GM06990 (cell line): ENCODE measurements at places on chromosomes 16 and 17.
A peak's percentile ranks its signal among the peaks of the same experiment; 100 is the strongest.

- DNase-seq = no peak
These were observed 98.9 kb downstream of the SOCS1 start for GRCh38 chr16:11157143-11157542.

DNA sequence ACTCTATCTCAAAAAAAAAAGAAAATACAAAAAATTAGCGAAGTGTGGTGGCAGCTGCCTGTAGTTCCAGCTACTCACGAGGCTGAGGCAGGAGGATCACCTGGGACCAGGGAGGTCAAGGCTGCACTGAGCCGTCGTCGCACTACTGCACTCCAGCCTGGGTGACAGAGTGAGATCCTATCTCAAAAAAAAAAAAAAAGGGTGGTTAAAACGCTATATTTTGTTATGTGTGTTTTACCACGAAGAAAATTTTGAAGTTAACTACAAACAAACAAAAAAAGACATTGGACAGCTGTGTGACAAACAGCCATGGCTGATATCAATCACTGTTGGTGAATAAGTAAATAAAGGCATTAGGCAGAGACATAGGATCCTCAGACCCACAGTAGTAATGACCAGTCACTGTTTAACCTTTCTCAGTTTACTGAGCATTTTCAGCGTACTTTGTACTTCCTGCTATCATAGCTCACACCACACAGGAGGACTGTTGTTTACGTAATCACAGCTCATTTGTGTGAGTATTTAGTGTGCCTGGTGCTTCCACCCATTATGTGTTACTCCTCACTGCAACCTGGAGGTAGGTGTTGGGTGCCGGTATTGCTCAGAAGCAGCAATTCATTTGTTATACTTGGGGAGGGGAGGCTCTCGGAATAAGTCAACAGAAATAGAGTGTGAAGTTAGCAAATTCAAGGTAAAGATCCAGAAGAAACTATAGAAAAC is 55.4 kb downstream of the COPRS start:
- no peak for DNase-seq

- DNase-seq = no peak
These were observed at the start of gene APOH for GRCh38 chr17:66228887-66229782. TSS of gene APOH (minus strand) at chr17:66229415. CDS start at chr17:66229379, 36 bp downstream.

- no peak for DNase-seq
These were observed 399.2 kb downstream of the CNTNAP4 start for GRCh38 chr16:76676356-76676755.

DNA sequence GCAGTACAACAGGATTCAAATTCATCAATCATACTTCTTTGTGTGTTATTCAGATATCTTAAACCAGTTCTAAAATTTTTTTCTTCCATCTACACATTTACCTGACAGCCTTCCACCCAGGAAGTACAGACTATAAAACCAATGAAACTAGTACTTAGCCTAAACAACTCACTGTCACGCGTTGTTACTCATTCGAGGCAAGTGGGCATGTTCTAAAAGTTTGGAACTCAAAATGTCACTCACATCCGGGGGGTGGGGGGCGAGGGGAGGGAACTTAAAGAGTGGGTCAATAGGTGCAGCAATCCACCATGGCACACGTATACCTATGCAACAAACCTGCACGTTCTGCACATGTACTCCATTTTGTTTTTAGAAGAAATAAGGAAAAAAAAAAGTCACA is 90.4 kb upstream of the PLEKHM1 start:
- DNase-seq = no peak

- DNase-seq = peak; percentile 53
These were observed 72.3 kb downstream of the CDK5R1 start for GRCh38 chr17:32558997-32559650.

GRCh38 chr16:3259836-3260235 is 3.4 kb upstream of the MEFV start:
- no peak for DNase-seq

- DNase-seq = no peak
These were observed 14.6 kb downstream of the ANKRD40 start for GRCh38 chr17:50693036-50693682.

GRCh38 chr16:20768121-20768520 is 4.3 kb downstream of the ACSM3 start:
- no peak for DNase-seq

DNA sequence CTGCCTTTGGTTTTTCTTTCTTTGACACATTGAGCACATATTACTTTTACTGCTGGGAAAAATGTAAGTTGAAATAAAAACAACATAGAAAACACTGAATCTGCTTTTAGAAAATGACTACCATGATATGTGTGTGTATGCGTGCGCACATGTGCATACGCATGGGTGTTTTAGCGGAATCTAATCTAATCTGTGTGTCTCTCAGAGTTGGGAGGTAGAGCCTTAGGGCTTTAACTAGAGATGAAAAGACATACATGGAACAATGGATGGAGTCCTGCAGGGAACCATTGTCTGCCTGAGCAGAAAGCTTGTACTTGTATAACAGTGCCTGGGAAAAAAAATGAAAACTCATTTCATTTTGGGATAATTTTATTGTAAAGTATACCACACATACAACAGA is 12.4 kb downstream of the SLFN5 start:
- no peak for DNase-seq

GRCh38 chr16:2482708-2483534 is 8.0 kb downstream of the TBC1D24 start:
- no peak for DNase-seq

DNA sequence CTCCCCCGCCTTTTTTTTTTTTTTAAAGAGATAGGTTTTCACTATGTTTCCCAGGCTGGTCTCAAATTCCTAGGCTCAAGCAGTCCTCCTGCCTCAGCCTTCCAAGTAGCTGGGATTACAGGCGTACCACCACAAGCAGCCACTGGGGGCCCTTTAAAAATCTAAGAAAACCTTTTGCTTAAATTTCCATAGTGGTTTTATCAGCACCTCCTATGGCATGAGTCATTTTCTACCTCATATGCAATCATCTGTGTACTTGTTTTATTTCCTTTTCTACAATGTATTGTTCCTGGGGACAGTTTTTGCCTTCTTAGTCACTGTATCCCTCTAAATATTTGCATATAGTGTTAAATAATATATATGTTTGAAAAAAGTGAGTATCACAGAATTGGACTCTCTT is 29.2 kb downstream of the GNA13 start:
- DNase-seq = peak; percentile 64

DNA sequence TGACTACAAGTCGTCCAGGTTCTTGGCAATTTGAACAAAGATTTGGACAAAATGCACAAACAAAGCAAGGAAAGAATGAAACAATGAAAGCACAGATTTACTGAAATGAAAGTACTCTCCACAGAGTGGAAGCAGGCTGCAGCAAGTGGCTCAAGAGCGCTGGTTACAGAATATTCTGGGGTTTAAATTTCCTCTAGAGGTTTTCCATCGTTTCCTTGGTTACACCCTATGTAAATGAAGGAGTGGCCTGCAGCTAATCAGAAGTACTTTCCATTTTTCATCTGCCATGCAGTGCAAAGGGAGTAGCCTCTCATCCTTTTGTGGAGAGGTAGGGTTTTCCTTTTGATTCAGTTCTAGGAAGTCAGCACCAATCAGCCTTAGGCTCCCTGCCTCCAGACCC is 11.8 kb downstream of the STXBP4 start:
- no peak for DNase-seq

DNA sequence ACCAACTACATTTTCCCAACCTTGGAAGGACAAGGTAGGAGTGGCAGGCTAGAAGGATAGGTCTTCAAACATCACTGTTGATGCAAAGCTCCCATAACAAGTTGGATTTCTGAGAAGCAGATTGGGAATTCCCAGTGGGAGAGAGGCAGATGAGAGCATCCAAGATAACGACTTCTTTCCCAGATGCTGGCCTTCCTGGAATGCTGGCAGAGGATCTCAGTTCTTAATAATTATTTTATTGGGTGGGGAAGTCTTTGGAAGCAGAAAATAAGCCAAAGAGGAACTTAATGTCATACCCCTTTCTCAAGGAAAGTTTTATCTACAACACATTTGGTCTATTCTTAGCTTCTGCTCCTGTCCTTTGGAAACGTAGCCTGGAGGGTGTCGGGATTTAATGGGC is 64.5 kb downstream of the MPRIP start:
- no peak for DNase-seq

- no peak for DNase-seq
These were observed 44.1 kb upstream of the SEC14L1 start for GRCh38 chr17:77096570-77097214.

DNA sequence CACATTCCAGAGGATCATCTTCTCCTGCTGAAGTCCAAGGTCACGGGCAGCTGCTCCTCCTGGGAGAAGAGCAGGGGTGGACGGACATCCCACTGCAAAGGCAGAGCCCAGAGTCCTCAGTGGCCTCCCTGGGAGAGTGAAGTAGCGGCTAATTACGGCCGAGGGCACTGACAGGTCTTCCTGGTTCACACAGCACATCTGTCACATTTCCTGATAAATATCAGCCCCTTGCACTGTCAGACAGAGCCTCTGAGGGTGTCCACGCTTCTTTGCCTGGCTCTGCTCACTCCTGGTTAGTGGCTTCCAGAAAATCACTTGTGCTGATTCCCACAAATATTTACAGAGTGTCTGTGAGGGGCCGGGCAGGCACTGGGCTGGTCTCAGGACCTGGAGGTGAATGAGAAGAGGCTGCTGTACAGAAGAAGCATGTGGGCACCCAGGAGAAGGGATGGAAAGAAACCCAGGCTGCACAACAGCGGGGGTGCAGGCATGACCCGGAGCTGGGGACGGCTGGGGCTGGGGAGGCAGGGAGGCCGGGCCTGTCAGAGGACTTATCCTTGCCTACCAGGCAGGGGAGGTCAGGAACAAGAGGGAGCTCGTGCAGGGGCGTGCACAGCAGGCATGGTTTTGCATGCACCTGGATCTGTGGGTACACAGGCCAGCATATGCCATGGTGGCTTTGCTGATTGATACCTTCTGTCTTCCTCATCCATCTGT is 258.2 kb upstream of the TNRC6C start:
- DNase-seq = no peak

DNA sequence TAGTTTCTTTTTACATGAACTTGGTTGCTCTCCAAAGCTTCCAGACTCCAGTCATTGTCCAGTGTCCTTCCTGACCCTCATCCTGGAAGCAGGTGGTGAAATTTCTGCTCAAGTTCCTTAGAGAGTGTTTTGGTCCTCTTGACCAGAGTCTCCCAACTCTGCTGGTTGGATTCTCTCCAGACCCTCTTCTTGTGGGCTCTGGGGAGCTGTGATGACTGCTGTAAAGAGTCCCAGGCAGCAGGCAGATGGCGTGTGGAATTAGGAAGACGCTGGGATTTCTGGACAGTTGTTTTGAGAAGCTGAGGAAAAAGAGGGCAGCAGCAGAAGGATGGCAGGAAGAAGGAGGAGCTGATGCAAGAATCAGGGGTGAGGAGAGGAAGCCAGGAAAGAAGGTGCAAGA is 1.6 kb upstream of the SEZ6 start:
- DNase-seq = no peak

GRCh38 chr17:43085474-43085873 is 39.7 kb downstream of the BRCA1 start:
- no peak for DNase-seq

DNA sequence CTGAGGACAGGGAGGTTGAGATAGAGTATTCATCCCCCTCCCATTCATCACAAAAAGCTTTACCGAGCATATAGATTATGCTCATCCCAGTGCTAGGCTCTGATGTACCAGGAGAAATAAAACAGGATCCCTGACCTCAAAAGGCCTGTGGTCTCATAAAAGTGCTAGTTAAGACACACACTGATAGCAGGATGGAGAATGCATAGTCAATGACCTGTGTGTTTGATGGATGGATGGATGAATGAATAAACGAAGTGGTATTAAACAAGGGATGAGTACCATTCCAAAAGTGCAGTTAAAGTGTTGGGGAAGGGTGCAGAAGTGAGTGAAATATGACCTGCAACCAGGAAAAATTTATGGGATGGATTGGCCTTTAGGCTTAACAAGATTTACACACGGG is 133.9 kb upstream of the NUDT7 start:
- DNase-seq = no peak

DNA sequence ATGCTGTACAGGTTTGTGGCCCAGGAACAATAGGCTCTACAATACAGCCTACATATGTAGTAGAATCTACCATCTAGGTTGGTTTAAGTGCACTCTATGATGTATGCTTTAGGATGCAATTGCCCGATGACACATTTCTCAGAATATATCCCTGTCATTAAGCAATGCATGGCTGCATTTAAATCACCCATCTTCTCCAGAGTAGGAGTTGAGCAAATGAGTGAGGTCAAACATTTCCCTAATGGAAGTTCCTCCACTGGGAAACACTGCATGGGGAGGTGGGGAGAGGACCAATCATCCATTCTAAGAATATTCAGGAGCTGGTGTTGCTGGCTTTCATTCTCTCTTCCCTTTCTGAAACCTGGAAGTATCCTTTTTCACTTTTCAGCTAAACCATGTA is 2.0 kb upstream of the PCTP start:
- DNase-seq = no peak

DNA sequence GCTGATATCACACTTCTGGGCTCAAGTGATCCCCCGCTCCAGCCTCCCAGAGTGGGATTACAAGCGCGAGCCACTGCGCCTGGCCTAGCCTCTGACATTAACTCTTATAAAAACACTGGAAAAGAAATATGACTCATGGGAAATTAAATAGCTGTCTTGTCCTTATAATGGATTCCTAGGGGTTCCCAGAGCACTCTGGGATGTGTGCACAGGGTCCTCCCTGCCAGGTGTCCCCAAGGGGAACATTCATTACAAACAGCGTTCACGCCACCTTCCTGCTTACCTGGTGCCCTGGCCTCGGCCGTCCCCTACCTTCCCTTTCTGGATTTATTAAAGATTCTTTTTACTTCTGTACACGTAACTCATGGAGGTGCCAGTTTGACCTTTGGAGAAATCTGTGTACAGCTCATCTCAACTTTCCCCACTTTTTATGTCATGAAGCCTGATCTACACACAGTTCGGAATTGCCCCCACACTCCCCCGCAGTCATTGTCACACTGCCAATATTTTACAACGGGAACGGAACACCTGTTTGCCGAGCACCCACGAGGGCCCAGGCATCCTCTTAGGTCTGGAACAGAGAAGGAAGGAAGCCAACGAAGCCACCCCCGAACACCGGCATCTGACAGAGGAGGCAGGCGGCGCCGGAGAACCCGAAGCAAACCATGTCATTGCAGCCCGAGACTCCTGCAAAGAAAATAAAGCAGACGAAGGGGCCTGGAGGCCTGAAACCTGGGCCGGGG is 39.7 kb upstream of the MEAK7 start:
- DNase-seq = no peak

DNA sequence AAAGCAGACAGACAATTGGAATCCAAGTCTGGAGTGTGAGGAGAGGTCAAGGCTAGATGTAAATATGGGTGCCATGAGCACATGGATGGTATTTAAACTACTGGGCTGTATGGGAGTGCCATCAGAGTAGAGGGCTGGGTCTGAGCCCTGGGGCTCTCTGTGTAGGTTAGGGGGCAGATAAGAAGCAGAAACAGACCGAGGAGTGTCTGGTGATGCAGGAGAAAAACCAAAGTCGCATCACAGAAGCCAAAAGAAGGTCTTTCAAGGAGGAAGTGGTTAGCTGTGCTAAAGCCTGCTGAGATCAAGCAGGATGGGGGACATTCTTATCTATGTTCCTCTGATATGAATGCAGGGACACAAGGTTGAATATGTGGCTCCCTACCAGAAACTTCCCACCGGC is 1.9 kb downstream of the TSEN54 start:
- DNase-seq = no peak

GRCh38 chr17:13865650-13866049 is 203.7 kb upstream of the COX10 start:
- no peak for DNase-seq
